ENCODE measurements at places on chromosomes 3 and 15.

- no peak for DNase-seq
Observed at GRCh38 chr3:20809356-20809755, 623.4 kb upstream of the SGO1 start.

DNA sequence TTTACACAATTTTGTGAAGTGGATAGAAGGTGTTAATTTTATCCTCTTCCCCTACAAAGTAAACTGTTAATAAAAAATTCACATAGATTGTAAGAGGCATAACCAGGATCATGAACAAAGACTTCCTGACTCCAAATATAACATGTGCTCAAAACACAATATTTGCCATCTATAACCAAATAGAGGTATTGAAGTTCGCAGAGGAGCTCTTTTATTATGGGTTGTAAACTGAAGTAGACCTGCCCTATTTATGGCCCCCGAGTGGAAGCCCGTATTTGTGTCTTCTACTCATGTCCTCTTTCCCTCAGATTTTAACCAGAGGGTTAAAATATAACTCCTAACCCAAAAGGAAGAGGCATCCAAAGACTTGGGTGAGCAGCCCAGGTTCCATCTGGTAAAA lies 285.6 kb upstream of the COL8A1 start:
- DNase-seq = no peak

- DNase-seq = no peak
Observed at GRCh38 chr15:37087131-37087588, 13.2 kb downstream of the MEIS2 start.

- no peak for DNase-seq
Observed at GRCh38 chr15:90058775-90059174, 43.5 kb downstream of the IDH2 start.

GRCh38 chr3:188863999-188864406 lies 307.8 kb upstream of the TPRG1 start:
- no peak for DNase-seq

- DNase-seq = no peak
Observed at GRCh38 chr3:110644203-110644602, 427.4 kb upstream of the NECTIN3 start.

GRCh38 chr15:93758824-93759223 lies 472.5 kb upstream of the MCTP2 start:
- no peak for DNase-seq

GRCh38 chr15:74032606-74033561 lies 38.4 kb downstream of the PML start:
- no peak for DNase-seq

DNA sequence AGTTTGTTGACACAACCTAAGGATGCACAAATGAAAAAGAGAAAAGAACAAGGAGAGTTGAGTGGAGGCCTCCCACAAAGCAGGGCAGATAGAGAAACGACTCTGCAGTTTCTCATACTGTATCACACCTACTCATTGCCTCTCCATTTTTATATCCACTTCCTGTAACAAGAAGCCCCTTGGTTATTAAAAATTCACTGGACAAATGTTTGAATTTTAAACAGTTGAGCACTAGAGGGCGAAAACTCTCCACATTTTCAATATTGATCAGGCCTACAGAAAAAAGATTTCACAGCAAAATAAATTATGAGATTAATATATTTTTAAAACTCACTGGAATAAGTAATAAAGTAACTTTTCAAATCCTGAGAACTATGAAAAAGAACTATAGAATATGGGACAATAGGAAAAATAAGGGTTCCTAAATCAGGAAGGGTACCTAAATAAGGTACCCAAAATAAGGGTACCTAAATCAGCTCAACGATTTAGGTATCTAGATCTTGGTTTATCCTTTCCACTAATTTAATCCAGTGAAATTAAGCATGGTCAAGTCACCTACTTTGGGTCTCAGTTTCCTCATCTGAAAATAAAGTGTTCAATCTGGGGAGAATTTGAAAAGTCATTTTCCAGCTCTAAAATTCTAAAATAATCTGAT lies 47.0 kb upstream of the PPIB start:
- no peak for DNase-seq

- peak; percentile 23 for DNase-seq
Observed at GRCh38 chr3:10703875-10704274, 112.2 kb upstream of the SLC6A11 start.

- DNase-seq = no peak
Observed at GRCh38 chr3:108608750-108609149, 19.2 kb downstream of the DZIP3 start.

DNA sequence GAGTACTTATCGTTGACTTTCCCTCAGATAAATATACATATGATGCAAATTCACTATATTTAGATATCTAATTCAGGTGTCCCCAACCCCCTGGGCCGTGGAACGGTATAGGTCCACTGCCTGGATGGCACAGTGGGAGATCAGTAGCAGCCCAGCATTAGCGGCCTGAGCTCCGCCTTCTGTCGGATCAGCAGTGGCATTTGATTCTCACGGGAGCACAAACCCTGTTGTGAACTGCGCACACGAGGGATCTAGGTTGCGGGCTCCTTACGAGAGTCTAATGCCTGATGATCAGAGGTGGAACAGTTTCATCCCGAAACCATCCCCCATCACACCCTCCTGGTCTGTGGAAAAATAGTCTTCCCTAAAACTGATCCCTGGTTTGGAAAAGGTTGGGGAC lies 6.9 kb downstream of the KNL1 start:
- no peak for DNase-seq

DNA sequence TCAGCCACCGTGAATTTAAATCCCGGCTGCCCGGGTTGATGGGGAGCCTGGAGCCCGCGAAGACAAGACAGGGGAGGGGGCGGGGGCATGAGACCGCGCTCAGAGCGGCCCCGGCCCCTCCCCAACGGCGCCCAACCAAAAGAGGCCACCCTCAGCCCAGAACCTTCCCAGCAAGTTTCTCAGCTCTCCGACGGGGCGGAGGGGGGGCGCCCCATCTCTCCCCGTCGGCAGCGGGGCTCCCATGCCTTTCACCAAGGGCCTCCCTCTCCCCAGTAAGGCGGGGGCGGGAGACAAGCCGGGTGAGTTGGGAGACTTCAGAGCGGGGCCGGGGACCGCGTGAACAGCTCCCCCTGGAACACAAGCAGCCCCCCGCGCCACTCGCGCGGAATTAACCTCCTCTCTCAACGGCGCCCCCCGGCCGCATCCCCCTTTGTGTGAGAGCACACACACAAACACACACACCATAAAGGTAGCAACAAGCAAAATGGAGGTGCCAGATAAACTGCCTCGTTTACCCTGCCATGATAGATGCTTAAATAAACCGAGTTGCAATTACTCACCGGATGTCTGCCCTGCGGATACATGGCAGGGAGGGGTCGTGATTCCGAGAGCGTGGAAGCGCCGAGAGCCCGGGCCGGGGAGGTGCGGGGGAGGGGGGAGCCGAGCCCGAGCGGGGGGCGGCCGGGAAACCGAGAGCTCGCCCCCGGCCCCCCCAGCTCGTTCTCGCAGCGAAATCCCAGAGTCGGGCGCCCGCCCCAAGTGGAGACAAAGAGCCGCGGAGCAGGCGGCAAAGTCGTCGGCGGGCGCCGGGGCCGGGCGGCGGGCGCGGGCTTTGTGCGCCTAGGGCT lies 1.3 kb downstream of the TLE3 start:
- no peak for DNase-seq

DNA sequence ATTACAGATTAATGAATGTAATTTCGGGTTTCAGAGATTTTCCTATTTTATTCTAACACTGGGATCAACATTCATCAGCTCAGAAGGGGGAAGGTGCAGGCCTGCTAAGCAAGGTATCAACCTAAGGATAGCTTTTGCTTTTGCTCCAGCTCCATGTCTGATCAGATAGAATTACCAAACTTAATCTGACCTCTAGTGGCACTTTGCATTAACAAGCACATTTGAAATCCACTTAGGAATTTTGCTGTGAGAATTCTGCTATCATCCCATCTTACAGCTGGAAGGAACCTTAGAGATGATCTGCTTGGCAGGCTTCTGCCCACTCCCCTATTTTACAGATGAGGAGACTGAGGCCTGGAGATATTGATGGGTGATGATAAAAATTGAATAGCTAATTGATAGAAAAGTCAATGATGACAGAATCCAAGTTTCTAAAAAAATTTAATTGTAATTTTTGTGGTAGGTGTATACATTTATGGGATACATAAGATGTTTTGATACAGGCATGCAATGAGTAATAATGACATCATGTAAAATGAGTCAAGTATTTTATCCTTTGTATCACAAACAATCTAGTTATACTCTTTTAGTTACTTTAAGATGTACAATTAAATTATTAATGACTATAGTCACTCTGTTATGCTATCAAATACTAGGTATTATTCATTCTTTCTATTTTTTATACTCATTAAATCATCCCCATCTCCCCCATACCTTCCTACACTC lies 209.2 kb upstream of the ZPLD1 start:
- DNase-seq = peak; percentile 41

DNA sequence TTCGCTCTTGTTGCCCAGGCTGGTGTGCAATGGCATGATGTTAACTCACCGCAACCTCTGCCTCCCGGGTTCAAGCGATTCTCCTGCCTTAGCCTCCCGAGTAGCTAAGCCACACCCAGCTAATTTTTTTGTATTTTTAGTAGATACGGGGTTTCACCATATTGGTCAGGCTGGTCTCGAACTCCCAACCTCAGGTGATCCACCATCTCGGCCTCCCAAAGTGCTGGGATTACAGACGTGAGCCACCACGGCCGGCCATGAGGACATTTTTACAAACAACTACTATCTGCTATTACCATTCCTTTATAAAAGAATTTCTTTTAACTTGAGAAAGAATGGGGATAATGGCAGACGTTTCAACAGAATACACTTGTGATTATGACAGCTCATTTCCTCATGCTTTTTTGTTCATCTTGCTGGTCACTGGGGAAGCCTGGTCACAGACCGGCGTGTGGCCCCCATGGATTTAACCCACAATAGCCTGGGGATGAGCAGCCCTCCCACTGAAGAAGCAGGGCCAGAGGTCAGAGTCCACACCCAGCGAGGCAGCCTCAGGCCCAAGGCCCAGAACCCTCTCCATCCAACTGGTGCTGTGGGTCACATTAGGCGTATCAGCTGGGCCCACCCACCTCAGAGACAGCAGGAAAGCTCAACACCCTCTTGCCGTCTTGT lies 112.0 kb downstream of the LIPC start:
- no peak for DNase-seq

DNA sequence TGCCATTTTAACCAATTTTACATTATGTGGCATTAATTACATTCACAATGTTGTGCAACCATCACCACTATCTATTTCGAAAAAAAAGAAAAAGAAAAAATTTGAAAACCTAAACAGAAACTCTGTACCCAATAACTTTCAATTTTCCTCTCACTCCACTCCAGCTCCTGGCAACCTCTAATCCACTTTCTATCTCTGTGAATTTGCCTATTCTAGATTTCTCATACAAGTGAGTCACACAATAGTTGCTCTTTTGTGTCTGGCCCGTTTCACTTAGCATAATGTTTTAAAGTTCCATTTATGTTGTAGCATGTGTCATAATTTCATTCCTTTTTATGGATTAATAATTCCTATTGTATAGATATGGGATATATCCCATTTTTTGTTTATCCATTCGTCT lies 53.3 kb upstream of the TBC1D5 start:
- DNase-seq = no peak

DNA sequence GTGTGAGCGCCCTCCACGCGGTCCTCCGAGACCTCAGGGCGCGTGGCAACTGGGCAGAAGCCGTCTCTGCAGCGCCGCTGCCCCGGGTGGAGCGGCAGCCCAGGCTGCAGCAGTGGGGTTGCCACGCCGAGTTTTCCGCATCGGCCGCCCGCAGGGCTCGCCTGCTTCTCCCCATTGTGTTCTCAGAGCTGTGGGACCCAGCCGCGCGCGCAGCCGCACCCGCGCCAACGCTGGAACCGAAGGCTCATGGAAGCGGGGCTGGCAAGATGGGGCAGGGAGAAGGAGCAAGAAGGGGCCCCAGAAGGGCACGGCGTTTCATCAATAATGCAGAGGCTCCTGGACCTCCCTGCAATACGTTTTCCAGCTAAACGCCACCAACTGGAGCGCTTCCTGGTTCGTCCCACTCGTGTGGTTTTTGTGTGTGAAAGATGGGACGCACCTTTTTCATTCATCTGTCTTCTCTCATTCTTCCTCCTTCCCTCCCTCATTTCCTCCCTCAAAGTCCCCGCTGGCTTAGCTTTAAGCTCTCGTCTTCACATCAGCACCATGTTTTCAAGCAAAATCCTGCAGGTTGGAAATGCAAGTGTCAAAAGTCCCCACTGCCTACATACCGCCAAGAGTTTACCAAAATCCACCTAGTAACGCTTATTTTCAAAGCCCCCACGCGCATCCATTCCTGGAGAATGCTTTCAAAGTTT lies 1.2 kb downstream of the ROBO1 start:
- DNase-seq = no peak

GRCh38 chr3:134903837-134904236 lies 108.8 kb downstream of the EPHB1 start:
- no peak for DNase-seq

GRCh38 chr15:89462198-89462912 lies 34.0 kb downstream of the RHCG start:
- DNase-seq = no peak

Data from HS-27A (cell line).